Stimulated activated CD4-positive, alpha-beta T cell treated with anti-CD3 and anti-CD28 coated beads, Interleukin-4, amount 100 ng/mL, for 24 hours (primary cell): ENCODE measurements at places on chromosomes 4 and X.

- no peak for DNase-seq
Observed at GRCh38 chrX:130893356-130894085, 9.5 kb downstream of the ENOX2 start.

DNA sequence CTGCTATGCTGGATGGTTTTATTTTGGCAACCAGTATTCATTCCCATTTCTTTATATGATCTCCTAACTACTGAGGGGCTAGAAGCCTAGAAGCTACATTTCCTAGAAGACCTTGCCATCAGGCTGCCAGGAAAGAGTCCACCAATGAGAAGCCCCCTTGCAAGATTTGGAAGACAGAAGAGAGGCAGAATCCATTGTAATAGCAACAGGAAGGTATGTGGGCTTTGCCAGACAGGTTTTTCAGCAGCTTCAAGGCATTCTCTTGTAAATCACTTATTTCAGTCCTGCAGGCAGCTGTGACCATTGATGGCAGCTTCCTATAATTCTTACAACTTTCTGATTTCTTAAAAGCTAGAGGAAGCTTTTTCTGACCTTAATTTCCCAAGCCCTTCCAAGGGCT is 148.3 kb upstream of the NHS start:
- no peak for DNase-seq

- peak; percentile 28 for DNase-seq
Observed at GRCh38 chr4:122602277-122603142, 18.4 kb downstream of the IL21 start.

GRCh38 chr4:140070366-140070765 is 83.6 kb downstream of the MAML3 start:
- DNase-seq, result no peak

DNA sequence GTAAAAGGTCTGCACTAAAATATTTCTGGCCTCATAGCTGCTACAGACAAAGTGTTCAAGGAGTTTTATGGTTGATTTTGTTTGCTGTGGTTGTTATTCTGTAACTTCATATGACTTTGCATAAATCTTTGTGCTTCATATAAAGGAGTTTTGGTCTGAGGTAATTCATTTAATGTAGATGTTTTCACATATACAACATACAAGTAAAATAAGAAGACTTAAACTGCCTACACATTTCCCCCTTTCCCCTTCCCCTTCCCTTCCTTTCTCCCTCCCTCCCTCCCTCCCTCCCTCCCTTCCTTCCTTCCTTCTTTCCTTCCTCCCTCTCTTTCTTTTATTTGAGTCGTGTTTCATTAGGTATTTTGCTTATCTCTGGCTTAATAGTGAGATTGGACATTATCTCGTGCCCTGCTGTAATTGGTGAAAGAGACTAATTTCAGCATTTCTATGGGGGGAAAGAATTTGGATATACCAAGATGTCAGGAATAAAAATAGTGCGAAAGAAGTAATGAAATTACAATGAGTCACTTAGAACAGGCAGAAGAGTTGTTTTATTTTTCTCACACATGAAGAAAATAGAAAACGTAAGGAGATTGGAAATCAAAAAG is 144.9 kb upstream of the MAD2L1 start:
- no peak for DNase-seq

GRCh38 chrX:16999275-16999674 is 52.8 kb downstream of the REPS2 start:
- DNase-seq, result no peak

- no peak for DNase-seq
Observed at GRCh38 chr4:91909963-91910362, 393.8 kb upstream of the GRID2 start.
